ENCODE measurements at places on chromosomes 2 and 18. TPM values are rescaled to one million over a fixed set of nuclear protein-coding genes. Genes with fewer than 3 reads are reported as not detected.

The COL4A4 gene
- polyA plus RNA-seq: 7.2 TPM

GRCh38 chr2:164015328-164016123 lies 279.7 kb upstream of the FIGN start:
- no peaks in the 10 kb centered on the region for H3K27me3 ChIP-seq
- peak overlapping the region; percentile 21 for H3K4me3 ChIP-seq
- H3K27ac ChIP-seq: no peak overlapping the region
- no peaks in the 10 kb centered on the region for H3K36me3 ChIP-seq
- DNase-seq: no peak
- peaks cover 3% of the 10 kb centered on the region for H3K4me1 ChIP-seq

DNA sequence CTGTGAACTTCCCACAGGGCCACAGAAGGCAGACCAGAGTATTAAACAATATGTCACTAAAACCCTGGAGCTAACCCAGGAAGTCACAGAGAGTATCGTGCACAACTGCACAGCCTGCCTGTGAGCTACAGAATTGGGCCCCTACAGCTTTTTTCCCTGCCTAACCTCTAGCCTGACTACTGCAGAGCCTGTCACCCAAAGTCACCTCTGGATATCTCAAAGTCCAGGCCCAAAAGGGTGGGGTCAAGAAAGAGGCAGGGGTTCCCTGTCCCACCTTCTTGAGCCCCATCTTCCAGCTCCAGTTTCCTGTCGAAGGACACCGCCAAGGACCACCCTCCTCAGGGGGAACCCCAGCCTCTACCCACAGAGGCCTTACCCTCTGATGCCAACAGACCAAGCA lies 13.5 kb downstream of the GAD1 start:
- no peak overlapping the region for H3K4me3 ChIP-seq
- H3K4me1 ChIP-seq: no peaks in the 10 kb centered on the region
- no peak overlapping the region for H3K27ac ChIP-seq

GRCh38 chr2:74109551-74109950 lies 38.2 kb downstream of the BOLA3 start:
- no peak for DNase-seq
- no peaks in the 10 kb centered on the region for H3K27me3 ChIP-seq
- H3K36me3 ChIP-seq: no peaks in the 10 kb centered on the region
- no peak overlapping the region for H3K27ac ChIP-seq
- H3K4me3 ChIP-seq: no peak overlapping the region
- H3K4me1 ChIP-seq: no peaks in the 10 kb centered on the region

DNA sequence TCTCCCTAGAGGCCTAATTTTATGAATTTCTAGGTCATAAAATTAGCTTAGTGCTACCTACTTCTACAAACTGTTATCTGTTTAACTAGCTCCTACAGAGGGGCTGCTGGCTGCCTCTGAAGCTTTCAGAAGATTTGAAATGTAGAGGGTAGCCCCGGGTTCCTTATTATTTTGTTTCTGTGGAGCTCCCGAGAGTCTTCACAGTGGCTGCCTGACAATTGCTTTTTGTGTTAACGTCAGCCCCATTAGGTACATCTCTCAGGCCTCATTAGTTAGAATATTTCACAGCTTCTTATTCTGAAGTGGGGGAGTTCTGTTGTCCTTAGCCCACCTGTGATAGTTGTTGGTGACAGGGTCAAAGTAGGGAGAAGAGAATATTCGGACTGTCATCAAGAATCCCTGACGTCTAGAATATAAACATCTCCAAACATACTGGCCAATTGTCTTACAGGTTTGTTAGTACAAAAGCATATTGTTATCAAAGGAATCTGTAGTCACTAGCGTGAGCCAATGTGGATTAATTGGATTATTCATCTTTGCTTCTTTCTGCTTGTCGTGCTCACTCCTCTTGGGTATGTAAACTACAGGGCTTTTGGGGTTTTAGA lies 77.5 kb downstream of the DIS3L2 start:
- no peaks in the 10 kb centered on the region for H3K4me1 ChIP-seq
- no peak for DNase-seq
- no peak overlapping the region for H3K4me3 ChIP-seq

DNA sequence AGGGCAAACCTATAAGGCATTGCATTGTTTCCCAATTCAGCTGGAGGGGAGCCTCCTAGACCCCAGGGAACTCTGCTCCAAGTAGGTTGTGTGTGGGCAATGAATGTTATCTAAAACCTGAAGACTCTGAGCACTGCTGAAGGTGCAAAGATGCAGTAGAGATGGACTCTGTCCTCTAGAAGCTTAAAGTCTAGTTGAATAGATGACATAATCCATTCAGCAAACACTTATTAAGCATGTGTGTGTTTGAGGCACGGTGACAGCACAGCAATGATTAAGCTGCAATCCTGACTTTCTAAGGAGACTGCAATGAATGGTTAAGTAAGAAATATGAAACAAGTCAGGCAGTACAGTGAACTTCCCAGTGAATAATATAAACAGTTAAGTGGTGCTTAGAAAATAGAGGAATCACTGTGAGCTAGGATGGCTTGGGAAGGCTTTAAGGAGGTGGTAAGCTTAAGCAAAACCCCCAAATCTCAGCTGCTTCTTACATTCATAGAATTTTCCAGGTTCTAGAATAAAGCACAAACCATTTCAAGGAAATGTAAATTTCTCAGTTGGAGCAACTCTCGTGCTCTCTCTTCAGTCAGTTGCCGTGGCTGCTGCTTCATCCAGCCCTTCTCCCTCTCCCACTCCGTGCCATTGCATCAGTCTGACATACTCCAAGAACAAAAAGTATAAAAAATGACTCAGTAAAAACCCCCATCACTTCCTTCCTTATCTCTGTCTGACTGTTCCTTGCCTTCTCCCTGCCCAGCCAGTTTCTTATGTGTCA lies 19.1 kb downstream of the MXD1 start:
- H3K36me3 ChIP-seq: peaks cover 27% of the 10 kb centered on the region
- H3K4me3 ChIP-seq: no peak overlapping the region
- no peak overlapping the region for H3K27ac ChIP-seq
- no peaks in the 10 kb centered on the region for H3K27me3 ChIP-seq
- DNase-seq: no peak

- DNase-seq: no peak
- no peaks in the 10 kb centered on the region for H3K4me1 ChIP-seq
- H3K4me3 ChIP-seq: no peak overlapping the region
- H3K36me3 ChIP-seq: no peaks in the 10 kb centered on the region
Observed at GRCh38 chr18:62883937-62884735, 168.8 kb downstream of the PHLPP1 start.

GRCh38 chr2:23656597-23656973 lies 270.3 kb downstream of the ATAD2B start:
- no peak overlapping the region for H3K27ac ChIP-seq
- no peak for DNase-seq
- H3K27me3 ChIP-seq: no peaks in the 10 kb centered on the region
- no peaks in the 10 kb centered on the region for H3K4me1 ChIP-seq

Measured in kidney (tissue), 22 donors.